Stimulated activated CD4-positive, alpha-beta T cell treated with anti-CD3 and anti-CD28 coated beads, Interleukin-15, amount 100 ng/mL, for 1 hour (primary cell): ENCODE measurements at places on chromosomes 1 and 21.

DNA sequence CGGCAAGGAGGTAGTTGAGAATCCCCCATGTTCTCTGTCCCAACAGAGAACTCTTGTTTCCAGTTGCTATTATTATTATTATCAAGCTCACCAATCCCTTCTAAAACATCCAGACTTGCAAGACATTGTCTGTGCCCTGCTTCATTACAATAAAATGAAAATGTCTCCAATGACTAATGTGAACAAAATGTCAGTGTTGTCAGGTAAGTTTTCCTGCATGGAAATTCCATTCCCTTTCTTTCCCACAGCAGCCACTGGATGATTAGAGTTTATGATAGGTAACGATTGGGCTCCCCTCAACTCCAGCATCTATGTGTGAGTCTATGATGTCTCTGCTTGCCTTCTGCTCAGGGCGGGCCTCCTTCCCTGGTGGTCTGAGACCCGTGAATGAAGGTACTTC lies 8.9 kb upstream of the DYRK1A start:
- no peak for DNase-seq

DNA sequence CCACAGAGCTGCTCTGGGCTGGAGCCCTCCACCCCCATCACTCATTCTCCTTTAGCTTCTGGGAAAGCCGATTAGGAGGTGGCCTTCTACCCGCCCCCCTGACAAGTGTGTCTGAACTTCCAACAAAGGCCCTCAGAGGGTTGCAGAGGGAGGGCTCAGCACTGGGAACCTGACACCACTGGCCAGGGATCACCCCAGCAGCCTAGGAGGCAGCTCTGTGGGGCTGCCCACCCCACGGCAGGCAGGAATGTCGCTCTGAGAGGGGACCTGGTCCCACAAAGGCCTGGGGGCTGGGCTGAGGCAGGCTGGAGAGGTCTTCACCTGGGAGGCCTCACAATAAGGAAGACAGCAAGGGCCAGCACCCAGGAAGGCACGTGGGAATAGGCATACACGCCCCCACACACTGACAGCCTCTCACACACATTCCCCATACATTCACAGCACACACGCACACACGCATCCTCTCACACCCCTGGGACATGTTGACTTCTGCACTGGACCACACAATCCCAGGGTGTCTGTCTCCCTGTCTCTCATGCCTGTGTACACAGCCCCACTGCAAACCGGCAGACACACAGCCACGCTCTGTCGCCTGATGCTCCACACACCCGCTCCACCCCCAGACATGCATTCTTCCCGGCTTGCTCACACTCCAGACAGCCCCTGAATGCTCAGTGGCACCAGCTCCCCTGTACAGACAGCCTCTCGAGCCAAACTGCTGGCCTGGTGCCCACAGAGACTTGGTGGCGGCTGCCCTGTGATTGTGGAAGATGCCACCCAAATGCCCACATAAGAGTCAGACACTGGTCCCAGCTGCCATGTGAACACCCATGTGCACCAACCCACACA lies 30.7 kb downstream of the DMBX1 start:
- DNase-seq, result no peak

- DNase-seq, result no peak
Observed at GRCh38 chr21:40563900-40564299, 283.1 kb downstream of the DSCAM start.

DNA sequence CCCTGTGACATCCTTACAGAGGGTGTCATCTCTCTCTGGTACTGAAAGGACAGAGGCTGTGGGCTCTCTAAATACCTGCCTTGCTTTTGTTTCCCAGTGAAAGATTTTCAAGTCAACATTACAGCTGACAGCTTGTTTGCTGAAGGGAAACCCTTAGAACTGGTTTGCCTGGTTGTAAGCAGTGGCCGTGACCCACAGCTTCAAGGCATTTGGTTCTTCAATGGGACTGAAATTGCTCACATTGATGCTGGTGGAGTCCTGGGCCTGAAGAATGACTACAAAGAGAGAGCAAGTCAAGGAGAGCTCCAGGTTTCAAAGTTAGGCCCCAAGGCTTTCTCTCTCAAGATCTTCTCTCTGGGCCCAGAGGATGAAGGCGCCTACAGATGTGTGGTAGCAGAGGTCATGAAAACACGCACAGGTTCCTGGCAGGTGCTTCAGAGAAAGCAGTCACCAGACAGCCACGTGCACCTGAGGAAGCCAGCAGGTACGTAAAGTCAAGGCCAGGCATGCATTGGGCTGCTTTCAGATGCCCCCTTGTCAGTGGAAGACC lies 11.8 kb downstream of the CD101 start:
- no peak for DNase-seq

GRCh38 chr1:54971317-54971791 lies 9.1 kb upstream of the TMEM61 start:
- DNase-seq, result no peak

- DNase-seq, result no peak
Observed at GRCh38 chr1:24102961-24103360, 9.0 kb downstream of the MYOM3 start.

- no peak for DNase-seq
Observed at GRCh38 chr1:206435445-206435844, 34.8 kb upstream of the IKBKE start.

DNA sequence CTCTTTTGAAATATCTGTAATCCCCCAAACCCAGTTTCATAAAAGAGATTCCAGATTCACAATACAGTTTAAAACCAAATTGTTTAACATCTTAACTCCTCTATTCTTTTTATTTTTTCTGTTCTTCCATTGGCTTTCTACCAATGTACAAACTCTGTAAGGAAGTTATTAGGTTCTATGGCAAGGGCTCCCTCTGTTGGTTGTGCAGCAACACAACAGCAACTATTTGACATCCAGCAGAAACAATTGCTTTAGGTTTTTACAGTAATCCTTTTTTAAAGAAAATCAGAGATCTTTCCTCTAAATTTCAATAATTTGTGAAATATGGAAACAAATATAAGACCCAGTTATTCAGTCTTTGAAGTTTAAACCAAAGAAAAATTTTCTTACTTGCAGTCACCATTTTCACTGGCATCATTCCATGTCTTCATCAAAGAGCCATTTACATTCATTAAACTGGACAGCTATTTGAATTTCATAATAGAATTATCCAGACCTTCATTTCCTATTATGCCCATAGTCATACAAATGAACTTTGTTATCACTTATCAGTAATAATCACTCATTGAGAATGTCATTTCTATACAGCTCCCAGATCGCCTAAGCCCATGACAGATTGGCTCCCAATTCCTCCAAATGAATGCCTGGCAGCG lies 46.5 kb upstream of the RNF11 start:
- no peak for DNase-seq

GRCh38 chr1:184634296-184634695 lies 120.4 kb downstream of the EDEM3 start:
- DNase-seq, result no peak

GRCh38 chr1:208221291-208221622 lies 22.9 kb downstream of the PLXNA2 start:
- no peak for DNase-seq

GRCh38 chr1:232998646-232999045 lies 48.2 kb downstream of the NTPCR start:
- no peak for DNase-seq

GRCh38 chr1:184822267-184822666 lies 67.6 kb upstream of the EDEM3 start:
- no peak for DNase-seq

DNA sequence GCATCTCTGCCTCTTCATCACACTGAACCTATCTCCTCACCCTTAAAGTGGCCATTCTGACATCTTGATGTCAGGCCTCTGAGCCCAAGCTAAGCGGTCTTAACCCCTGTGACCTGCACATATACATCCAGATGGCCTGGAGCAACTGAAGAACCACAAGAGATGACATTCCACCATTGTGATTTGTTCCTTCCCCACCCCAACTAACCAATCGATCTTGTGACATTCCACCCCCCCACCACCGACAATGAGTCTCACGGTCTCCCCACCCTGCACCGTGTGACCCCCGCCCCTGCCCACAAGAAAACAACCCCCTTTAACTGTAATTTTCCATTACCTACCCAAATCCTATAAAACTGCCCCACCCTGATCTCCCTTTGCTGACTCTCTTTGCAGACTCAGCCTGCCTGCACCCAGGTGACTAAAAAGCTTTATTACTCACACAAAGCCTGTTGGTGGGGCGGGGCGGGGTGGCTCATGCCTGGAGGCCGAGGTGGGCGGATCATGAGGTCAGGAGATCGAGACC lies 21.0 kb upstream of the PINK1 start:
- no peak for DNase-seq

GRCh38 chr1:157252473-157252872 lies 114.3 kb upstream of the ETV3 start:
- DNase-seq, result no peak

GRCh38 chr1:205840146-205840923 lies 9.6 kb downstream of the PM20D1 start:
- DNase-seq, result no peak

DNA sequence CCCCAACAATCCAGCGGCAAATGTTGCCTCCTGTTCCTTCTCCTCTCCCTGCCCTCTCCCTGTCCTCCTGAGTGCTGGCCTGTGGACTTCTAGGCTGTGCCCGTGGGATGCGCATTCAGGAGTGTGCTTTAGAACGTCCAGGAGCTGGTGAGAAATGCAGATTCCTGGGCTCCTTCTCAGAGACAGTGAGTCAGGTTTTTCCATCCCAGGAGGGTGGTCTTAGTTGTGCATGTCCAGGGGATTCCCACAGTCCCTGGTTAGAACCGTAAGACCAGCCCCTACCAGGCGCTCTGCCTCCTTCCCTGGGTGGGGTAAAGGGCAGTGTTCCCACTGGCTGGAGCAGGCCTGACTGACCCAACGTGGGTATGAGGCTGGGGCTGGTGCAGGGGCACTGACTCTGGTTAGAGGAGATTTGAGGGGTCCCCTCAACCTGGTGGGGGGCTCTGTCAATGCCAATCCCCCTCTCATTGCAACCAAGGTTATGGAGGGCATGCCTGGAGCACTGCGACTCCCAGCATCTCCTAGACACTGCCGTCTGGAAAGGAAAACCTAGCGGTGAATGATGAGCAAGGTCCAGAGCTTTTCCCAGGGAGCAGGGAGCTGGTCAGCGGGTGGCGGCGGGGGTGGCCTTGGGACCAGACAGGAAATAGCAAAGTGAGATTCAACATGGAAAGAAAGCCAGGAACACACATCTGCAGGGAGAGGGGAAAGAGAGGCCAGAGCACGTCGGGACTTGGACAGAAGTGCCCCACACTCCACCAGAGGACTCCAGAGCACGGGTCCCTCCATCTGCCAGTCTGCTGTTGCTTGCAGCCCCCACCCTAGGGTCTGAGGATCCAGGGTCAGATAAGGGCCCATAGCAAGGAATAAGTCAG lies 38.5 kb downstream of the HSPG2 start:
- DNase-seq, result no peak

DNA sequence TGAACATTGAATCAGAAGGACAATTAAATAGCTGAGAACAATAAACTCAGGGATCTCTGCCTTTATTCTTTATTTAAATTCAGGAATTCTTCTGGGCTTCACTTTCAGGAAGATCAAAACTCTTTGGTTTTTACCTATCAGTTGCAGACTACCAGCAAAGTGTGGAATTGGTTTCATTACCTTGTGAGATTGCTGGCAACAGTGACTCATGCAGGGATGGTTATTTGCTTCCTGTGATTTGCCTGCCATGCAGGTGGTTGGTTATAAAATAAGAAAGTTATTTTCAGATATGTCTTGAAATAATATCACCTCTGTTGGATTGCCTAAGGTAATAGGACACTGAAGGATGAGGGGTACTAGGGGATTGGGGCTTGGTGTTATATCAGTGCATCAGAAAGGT lies 204.6 kb downstream of the PTBP2 start:
- DNase-seq, result no peak
